ENCODE measurements at places on chromosomes 16 and 17.

DNA sequence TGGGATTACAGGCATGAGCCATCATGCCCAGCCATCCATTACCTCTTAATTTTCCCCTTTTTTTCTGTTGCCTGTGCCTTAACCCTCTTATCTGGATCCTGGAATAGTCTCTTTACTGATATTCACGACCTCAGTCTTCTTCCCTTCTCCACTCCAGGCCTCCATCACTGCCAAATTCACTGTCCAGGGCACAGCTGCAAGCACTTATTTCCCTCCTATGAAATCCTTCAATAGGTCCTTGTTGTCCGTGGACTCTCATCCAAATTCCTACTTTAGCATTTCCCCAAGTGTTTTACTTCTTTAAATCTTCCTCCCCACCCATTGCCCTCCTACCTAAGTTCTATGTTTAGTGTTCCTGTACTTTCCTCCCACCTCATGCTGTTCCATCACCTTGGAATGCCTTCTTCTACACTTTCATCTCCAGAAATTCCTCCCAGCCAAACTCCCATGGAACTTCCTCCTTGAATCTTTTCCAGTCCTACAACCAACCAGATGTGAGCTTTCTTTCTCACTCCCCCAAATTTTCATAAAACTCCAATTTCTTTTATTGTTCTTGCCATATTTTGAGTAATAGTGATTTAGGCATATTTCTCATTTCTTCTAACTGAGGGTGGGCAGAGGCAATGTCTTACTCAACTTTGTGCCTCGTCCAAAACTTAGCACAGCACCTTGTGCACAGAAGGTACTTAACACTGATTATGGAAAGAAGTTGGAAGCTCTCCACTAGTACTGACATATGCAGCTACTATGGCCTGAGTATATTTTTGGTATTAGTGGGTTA lies 35.3 kb downstream of the FAM20A start:
- DNase-seq = no peak

- no peak for DNase-seq
These were observed 236.8 kb downstream of the IRX3 start for GRCh38 chr16:54049591-54050458.

DNA sequence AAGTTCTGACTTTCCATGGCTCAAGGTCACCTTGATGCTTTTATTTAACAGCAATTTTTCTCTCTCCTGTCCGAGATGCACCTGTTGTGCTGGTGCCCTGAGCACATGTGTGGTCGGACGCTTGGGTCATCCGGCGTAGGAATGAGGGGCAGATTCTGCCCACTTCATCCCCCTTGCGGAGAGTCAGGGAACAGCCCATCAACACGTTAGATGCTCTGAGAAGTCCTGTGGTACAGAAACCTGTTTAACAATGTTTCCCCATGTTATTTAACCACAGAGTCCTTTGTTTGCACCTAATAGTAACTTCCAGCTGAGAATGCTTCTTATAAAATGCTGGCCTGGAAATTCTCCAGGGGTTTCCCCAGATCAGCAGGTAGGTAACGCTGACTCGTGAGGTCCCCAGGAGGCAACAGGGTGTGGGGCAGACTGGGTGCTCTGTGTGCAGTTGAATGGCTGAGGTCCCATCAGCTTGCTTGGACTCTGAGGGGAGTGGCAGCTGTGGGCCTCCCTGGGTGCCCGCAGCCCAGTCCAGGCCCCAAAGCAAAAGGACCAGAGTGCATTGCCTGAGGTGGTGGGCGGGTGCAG lies 17.8 kb downstream of the DOC2B start:
- DNase-seq = no peak

- DNase-seq = no peak
These were observed 120.6 kb upstream of the CDH5 start for GRCh38 chr16:66245868-66246267.

DNA sequence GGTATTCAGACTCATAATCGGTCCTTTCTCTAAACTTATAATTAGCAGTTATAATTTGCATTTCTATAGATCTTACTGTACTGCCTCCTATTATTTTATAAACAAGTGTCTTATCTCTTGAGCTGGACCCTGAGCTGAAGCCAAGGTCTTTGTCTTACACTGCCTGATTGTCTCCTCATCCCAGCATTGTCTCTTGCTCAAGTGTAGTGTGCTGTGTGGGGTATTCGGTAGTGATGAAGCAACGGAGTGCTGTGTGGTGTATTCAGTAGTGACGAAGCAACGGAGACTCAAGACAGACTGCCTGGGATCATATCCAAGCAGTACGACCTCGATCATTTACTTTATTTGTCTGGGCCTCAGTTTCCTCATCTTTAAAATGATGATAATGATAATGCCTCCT lies 69.3 kb downstream of the COX10 start:
- DNase-seq = no peak

DNA sequence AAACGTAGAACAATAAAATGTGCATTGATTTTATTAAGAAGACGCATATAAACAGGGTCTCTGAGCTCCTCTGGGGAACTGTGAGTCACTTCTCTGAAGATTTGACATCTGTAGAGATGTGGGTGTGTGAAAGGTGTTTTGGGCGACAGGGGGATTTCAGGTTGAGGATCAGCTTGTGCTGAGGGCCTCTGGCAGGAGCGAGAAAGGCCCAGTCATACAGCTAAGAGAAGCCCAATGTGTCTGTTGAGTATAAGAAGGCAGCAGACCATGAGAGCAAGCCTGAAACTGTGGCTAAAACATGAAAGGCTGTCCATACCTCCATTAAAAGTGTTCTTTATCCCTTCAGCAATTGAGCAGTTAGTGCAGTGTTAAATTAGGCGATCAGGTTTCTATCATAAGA lies 406.5 kb upstream of the MON1B start:
- DNase-seq = no peak

- DNase-seq = peak; percentile 66
These were observed 10.7 kb upstream of the SMTNL2 start for GRCh38 chr17:4573669-4574068.

DNA sequence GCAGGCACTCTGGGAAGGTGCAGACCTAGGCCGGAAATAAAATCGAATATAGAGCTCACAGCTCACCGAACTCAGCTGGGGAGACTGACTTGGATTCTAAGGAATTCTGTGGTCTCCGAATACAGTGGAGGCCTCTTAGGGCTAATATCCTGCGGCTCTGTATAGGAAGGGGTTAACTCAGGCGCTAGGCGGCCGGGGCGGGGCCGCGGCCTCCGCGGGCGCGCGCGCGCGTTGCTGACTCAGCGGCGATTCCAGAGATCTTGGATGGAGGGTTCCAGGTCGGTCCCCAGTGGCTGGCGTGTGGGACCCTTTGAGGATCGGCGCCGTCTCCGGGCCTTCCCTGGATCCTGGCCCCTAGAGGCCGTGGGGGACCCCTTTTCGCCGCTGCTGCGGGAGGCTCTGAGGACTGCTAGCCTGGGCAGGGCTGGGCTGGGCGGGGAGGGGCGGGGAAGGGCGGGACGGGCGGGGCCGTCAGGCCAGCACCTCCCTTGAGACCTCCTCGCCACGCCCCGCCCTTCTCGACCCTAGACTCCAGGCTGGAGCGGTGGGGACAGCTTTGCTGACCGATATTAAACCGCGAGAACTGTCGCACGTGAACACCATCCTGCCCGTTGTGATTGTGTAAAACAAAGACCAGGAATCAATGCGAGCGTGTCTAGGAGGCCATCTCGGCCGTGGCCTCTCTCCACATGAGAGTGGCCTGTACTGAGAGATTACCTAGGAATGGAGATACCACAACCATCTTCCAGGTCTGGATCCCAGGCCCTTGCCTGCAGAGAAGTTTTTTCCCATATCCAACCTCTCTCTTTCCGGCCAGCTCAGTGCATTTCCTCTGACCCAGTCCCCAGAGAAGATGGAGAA lies 1.4 kb upstream of the PLEKHH3 start:
- DNase-seq = peak; percentile 82

GRCh38 chr17:17621254-17621653 lies 29.7 kb upstream of the PEMT start:
- DNase-seq = no peak

All from activated naive CD8-positive, alpha-beta T cell treated with anti-CD3 and anti-CD28 coated beads, Interleukin-2, amount 50 U/mL, for 24 hours (primary cell).